Left hindlimb (tissue), 1 donor: ENCODE measurements at places on chromosomes 11 and 22.

DNA sequence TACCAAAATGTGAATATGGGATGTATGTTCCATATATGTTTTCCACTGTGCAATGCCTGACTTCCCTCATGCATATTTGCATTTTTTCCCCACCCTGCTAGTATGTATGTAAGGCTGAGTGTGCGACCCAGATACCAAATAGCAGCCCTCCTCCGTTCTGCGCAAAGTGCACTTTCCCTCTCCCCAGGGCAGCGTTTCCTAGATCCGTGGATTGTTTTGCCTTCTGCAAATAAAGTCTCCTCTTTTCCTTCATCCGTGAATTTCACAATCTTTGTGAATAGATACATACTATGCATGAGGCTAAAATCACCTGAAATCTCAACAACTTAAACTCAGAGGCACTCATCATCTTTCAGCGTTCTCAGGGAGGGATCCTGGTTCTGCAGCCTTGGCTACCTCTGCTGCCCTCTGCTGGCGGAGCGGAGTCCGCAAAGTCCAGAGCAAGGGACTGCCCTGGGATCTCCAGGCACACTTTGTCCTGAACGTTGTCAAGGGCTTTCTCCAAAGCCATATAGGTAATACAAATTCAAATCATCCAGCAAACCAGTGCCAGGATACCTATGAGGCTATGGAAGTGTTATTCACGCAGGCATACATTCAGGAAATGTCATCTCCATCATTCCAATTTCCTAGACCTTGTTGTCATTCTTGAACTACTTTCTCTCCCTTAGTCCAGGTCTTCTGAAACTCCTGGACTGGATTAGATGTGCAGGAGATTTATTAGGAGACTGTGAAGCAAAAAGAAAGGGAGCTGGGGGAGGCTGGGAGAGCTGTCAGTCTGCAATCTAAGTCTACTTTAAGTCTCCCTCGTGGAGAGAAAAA lies 53.1 kb downstream of the CNTF start:
- DNase-seq = peak; percentile 49

DNA sequence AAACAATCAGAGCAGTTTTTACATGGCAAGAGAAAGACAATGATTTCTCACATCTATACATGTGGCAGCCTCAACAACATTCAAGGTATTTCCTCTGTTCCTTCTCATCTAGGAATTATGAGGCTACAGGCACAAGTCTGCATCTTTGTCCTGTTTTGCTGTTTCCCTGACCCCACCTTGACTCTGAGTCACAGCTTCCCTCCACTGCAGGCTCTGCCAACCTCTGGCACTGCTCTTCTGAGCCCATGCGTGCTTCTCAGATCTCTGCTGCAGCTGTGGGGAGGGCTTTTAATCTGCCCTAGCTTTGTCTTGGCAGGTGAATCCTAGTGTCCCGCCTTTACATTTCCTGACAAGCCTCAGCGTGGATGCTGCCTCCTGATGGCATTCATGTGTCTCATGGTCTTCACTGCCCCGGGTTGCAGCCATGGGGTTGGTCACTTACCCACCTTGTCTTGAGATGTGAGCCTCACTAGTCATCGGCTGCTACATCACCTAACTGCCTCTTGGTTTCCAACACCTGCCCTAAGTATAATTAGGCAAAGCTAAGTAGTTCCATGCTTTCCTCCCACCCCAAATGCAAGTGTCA lies 578.5 kb downstream of the TBC1D22A start:
- DNase-seq = no peak

DNA sequence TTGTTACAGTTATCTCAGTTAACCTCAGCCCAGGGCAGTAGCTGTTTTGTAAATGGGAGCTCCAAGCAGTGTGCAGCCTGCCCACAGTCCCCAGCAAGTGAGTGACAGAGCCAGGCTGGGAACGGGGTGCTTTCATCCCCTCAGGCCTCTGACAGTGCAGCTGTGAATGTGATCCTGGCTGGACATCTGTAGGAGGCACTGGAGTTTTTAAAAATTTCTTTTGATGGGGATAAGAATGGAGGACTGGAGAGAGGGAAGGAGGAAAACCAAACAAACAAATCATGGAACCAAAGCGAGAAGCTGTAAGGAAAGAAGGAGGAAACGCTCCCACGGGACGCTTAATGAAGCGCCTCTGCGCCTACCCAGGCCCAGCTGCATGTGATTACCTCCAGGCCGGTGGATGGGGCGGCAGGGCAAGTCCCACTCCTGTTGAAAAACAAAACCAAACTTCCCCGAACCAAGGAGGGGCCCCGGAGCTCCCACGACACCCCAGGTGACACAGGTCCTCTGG lies 40.6 kb downstream of the SCUBE1 start:
- DNase-seq = no peak

DNA sequence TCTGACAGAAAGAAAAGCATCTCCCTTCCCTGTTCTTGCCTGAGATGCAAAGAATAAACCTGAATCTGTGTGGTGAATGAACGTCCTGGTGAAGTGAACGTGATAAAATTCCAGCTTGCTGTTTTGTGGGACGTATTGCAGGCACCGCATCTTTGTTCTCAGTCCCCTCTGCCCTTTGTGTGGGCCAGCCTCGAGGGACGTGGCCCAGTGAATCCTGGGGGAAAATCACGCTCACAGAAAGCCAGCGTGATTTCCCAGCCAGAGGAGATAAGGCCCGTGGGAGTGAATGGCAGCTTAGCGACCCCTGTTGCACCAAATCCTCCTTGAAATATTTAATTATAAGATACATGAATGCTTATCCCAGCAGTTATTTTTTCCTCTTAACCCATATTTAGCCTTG lies 129.1 kb downstream of the COMMD9 start:
- no peak for DNase-seq

- DNase-seq = no peak
Measured at GRCh38 chr22:20427104-20427944, 10.3 kb downstream of the SCARF2 start.

DNA sequence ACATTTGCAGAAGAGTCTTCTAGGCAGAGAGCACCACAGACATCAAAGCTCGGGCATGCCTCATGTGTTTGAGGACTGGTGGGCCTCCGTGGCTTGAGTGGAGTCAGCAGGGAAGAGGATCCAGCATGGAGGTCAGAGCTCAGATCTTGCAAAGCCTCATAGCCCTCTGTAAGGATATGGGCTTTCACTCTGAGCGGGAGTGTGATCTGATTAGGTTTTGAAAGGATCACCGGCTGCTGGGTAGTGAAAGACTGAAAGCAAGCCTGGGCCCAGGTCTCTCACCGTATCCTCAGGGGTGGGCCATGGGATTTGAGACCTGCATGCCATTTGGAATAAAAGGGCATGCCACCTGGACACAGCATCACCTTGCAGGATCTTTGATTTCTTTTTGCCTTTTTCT lies 112.7 kb downstream of the TEAD1 start:
- DNase-seq = no peak

DNA sequence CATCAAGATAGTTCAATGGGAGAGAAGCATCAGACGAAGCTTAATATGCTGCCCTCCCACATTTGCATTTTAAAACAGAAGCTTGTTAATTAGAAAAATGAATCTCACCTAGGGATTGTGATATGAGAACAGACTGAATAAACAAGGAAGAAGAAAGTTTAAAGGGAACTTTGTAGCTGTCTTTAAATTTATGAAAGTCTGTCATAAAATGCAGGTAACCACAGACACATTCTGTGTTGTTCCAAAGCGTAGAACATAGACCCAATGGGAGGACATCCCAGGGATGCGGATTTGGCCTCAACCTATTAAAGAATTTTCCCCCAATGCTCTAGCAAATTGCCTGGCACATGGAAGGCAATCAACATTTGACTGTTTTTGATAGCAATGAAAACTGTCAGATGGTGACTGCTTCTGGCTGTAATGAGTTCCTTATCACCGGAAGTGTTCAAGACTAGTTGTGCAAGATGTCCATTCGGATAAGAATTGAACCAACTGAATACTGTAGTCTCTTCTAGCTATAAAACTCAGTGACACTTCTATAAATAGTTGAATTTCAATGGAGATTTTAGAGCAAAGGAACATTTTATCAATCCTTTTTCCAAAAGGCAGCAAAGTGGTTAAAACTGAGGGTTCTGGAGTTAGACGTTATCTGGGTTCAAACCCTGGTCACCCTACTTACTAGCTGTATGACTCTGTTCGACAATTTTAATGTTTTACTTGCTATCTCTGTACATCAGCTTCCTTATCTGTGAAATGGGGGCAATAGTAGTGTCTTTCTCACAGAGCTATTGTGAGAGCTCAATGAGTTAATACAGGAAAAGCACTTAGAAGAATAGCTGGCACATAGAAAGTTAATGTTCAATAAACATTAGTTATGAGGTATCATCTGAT lies 64.9 kb downstream of the LIF start:
- DNase-seq = no peak

GRCh38 chr11:13291800-13292199 lies 14.2 kb downstream of the BMAL1 start:
- DNase-seq = no peak

DNA sequence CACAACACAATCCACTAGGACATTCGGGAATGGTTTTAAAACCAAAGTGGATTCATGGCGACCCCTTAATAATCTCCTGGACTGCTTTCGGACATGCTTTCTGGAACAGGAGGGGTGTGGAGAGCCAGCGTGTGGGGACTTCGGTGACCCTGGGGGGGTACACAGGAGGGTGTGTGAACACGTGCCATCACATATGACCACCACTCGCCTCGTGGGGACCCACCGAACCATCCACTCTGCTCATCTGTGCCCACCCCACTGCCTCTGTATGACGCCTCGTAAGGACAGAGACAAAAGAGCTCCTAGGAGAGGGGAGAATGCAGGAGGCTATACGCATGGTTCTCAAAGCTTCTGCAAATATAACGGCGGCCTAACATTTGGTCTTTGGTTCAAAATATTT lies 8.9 kb downstream of the LTO1 start:
- no peak for DNase-seq

GRCh38 chr11:2293531-2293971 lies 8.2 kb downstream of the C11orf21 start:
- peak; percentile 6 for DNase-seq

- DNase-seq = no peak
Measured at GRCh38 chr22:36991206-36991605, 28.0 kb downstream of the TST start.

DNA sequence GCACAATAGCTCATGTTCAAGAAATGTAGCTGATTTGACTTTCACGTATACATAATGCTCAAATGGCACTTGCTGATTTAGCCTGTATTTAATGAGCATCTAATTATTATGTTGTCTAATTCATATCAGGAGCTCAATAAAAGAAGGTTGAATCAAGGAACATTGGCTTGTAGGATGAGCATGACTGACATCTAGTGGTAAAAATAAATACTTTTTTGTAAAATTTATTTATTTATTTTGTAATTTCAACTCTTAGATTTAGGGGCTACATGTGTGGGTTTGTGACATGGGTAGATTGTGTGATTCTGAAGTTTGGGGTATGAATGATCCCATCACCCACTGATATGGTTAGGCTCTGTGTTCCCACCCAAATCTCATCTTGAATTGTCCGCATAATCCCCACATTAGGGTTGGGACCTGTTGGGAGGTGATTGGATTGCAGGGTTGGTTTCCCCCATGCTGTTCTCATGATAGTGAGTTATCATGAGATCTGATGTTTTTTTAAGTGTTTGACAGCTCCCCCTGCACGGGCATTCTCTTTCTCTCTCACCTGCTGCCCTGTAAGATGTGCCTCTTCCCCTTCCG lies 1.7 kb upstream of the OR52E5 start:
- no peak for DNase-seq

- no peak for DNase-seq
Measured at GRCh38 chr22:21694394-21694793, 28.6 kb downstream of the PPIL2 start.

GRCh38 chr11:9144828-9145227 lies 53.4 kb upstream of the SCUBE2 start:
- DNase-seq = no peak

DNA sequence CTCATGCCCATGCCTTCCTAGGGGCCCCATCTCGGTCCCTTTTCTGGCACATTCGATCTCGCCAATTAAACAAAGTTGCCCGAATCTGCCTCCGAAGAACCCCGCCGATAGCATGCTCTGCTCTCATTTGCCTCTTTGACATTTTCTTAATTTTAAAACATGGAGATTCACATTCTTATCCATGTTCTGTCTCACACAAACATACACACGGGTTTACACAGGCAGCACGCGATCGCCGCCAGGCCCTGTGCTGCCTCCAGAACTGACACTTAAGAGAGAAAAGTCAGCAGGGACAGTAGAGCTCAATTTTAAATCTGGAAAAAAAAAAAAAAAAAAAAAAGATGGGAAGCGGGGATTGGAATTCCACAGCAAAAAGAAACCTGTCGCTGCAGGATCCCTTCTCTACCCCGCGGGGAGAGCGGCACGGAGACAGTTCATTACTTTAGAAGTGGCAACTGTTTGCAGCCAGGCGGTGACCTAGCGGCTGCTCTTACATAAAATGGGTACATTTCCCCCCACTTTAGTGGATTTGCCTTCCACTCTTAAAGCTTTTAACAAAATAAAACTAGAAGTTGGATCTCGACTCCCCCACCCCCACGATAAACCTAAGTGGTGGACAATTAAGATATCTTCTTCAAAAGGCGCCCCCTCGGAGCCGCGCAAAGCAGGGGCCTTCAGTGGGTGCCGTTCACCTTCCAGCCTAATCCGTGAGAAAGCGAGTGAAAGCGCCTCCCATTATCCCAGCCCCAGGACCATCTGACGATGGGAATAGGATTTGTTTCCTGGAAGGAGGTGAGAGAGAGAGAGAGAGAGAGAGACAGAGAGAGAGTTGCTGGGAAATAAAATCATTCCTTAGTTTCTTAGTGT lies 13.7 kb downstream of the PAX6 start:
- DNase-seq = no peak

DNA sequence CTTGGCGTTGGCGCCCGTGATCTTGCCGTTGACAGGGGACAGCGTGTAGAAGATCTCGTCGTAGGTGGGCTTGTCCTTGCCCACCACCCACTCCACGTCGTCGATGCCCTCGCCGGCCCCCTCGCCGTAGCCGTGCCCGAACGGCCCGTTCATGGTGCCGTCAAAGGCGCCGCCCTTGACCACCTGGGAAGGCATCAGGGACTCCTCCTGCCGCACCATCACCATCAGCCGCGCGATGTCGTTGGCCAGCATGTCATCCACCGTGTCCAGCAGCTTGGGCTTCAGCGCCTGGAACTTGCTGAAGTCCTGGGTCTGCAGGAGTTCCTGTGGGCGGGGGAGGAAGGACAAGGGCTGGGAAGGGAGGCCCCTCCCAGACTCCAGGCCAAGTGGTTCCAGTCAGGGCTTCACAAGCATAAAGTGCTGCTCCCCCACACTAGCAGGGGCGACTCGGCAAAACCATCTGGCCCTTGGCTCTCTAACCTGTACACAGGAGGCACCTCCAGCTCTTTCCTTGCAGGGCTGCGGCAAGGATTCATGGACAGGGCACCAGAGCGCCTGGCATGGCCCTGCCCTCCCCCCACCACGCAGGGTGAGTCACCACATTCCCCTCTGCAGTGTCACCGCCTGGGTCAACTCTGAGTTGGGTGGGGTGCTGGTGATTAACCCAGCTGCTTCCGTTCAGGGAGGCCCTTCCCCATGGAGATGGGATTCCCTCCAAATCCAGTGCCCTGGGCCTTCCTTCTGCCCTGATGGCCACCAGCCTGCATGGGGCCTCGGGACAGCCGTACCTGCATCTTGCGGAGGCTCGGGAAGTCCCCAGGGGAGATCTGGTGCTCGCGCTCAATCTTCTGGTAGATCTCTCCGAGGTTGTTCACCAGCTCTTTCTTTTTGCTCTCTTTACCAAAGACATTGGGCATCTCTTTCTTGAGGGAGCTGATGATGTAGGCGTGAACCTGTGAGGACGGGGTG lies 10.4 kb upstream of the CDC42BPG start:
- peak; percentile 75 for DNase-seq

GRCh38 chr11:128662076-128662475 lies 31.8 kb upstream of the FLI1 start:
- no peak for DNase-seq
